ENCODE measurements at places on chromosomes 12 and 14.

DNA sequence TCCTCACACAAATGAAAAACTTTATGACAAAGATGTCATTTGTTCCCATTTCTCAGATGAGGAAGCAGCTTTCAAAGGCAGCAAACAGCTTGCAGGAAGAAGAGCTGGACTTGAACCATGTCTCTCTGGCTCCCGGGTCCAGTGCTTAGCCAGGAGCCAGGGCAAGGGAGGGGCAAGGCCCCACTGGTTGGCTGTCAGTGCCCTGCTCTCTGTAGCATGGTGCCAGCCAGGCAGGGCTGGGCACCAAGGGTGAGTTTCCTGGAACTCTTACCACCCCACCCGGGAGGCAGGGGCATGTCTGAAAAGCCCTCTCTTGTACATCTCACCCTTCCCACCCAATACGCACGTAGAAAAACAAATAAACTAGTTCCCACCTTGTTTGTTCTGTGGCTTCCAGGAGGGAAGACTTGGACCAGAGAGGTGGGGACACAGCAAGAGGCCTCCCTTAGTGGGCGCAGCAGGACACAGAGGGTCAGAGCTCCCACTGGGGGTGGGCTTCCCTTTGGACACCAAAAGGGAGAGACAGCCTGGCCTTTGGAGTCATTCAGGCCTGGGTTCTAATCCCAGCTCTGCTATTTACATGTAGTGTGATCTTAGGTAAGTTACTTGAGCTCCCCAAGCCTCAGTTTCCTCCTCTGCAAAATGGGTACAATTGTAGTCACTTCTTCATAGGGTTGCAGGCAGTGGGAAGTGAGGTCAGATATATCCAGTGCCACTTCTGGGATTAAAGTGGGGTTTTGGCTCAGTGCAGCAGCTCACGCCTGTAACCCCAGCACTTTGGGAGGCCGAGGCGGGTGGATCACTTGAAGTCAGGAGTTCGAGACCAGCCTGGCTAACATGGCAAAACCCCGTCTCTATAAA, 17.2 kb downstream of the TRPV4 start:
- DNase-seq = no peak

DNA sequence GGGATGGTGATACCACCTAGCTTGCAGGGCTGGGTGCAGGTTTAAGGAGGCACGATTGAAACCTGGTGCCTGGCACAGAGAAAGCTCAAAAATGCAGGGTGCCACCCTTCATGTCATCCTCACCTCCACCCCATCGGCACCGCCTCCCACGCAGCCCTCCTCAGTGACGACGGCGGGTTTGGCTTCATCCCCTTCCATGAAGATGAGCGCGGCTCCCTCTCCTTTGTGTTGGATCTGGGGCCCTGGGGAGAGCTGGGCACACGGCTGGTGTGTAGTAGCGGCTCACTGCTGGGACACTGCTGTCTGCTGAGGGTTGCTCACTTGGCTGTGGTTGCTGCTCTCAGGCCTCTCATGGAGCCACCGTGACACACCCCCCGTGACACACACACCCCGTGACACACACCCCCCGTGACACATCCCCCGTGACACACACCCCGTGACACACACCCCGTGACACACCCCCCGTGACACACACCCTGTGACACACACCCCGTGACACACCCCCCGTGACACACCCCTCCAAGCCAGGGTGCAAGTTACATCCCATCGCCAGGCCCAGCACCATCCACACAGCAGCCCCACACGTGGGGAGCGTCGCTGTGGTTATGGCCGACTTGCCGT, 42.9 kb upstream of the FZD10 start:
- no peak for DNase-seq

- no peak for DNase-seq
Measured at GRCh38 chr14:35741345-35742031, 67.6 kb downstream of the RALGAPA1 start.

- DNase-seq = no peak
Measured at GRCh38 chr14:24262821-24263733, at the start of gene TGM1. Gene TGM1 (minus strand): TSS chr14:24263177. CDS start chr14:24262352, 825 bp downstream.

- no peak for DNase-seq
Measured at GRCh38 chr12:122052285-122052684, 26.3 kb upstream of the MLXIP start.

DNA sequence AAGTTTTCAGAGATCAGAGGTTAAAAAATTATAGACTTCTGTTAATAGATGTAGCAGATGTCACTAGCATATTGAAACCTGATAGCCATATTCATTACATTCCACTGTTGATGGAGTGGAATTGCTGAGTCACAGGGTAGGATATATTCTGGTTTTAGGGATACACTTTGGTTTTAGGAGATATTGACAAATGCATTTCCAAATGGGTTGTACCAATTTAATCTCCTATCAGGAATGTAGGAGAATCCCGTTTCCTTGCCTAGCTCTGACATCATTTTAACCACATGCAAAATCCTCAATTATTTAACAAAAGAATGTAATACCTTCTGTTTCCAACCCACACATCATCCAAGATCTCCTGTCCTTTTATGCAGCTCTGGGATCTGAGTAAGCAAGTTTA, 30.7 kb upstream of the ESR2 start:
- DNase-seq = no peak

- no peak for DNase-seq
Measured at GRCh38 chr14:20383636-20384035, 29.7 kb downstream of the TEP1 start.

GRCh38 chr12:68435816-68436215, 103.7 kb upstream of the MDM1 start:
- DNase-seq = no peak

DNA sequence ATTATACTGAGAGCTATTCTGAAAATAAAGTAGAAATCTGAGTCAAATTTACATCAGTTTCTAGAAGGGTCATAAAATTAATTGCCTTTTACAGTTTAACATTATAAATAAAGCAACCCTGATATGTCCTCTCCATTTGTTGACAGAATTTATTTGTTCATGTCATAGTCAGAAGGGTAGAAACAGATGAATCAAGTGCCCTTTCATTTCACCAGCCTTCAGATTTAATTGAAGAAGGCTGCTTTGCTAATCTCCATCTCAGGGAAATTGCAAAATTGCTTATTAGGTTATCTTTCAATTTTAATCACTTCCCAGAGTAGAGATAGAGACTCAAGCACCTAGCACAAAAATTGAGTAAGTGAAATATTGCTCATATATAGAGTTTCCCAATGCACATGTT, 76.8 kb downstream of the ATXN7L3B start:
- DNase-seq = no peak

- no peak for DNase-seq
Measured at GRCh38 chr14:60596139-60596538, 53.1 kb downstream of the SIX1 start.

- no peak for DNase-seq
Measured at GRCh38 chr14:87629788-87630187, 363.2 kb downstream of the GALC start.

GRCh38 chr12:50188241-50188781, 21.1 kb upstream of the CERS5 start:
- DNase-seq = no peak

DNA sequence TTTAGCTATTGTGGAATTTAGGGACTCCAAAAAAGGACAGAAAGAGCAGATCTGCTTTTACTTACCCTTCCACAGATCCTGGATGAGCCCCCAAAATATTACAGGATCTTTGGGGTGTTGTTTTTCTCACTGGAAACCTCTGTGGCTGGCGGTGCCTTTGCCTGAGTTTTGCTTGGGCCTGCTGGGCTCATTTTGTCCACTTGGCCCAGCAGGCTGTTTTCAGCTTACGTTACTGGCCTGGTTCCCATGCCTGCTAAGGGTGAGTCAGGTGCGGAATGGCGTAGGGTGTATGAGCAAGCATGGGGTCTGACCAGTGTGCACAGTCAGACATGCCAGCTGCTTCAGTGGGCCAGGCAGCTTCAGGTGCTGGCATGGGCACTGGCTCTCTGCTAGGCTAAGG, 45.8 kb downstream of the HSD17B6 start:
- DNase-seq = no peak

GRCh38 chr12:122730215-122731014, at the start of gene HCAR1:
Gene HCAR1 (minus strand): TSS chr12:122730844. CDS start chr12:122730339, 505 bp downstream.
- no peak for DNase-seq

DNA sequence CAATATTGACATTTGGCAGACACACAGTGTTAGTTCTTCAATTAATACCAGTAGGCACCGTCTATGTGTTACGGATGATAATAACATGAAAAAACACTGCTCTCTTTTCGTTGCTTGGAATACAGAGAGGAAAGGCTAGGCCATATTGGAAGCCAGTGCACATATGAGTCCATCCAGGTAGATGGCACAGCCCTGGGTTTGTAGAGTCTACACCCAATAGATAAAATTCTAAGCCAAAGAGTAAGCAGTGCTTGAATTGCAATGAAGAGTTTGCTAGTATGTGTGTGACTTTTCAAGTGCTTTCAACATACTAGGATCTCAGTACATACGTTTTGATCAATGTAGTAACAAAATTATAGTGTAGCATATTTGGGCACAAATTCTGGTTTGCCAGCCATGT, 243.3 kb upstream of the AVPR1A start:
- DNase-seq = no peak

DNA sequence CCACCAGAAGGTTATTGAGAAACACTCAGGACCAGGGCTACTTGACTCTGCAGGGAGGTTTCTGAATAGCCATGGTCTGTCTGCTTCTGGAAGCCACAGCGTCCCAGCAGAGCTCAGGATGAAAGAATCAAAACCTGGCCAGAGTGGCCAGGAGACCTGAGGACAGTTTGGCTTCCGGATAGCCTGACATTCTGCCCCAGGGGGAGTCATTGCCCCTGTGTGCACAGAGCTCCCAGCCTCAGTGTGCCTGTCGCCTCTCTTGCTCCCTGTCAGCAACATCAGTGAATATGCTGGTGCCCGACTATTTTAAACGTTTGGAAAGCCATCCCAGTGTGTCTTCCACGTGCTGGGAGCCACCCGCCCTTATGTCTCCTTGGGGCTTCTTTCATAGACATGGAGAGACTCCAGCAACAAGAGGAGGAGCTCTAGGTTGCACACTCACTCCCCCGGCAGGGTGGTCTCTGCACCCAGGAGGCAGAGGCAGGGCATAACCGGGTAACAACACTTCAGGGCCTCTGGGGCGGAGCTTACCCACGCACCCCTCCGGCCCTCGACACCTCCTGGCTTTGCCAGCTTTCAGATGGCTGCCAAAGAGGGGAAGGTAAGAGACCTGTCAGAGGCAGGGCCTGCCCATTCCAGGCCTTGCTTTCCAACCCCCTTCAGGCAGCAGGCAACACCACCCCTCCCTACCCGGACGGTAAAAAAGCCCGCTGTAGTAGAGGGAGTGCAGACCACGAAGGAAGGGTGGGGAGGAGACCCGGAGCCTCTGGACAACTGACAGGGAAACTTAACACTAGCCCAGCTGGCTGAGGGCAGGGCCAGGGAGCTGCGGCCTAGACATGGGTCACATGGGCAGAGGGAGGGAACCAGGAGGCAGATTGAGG, 19.0 kb upstream of the SLC6A12 start:
- DNase-seq = no peak

- no peak for DNase-seq
Measured at GRCh38 chr12:104467346-104467837, 10.6 kb downstream of the CHST11 start.

DNA sequence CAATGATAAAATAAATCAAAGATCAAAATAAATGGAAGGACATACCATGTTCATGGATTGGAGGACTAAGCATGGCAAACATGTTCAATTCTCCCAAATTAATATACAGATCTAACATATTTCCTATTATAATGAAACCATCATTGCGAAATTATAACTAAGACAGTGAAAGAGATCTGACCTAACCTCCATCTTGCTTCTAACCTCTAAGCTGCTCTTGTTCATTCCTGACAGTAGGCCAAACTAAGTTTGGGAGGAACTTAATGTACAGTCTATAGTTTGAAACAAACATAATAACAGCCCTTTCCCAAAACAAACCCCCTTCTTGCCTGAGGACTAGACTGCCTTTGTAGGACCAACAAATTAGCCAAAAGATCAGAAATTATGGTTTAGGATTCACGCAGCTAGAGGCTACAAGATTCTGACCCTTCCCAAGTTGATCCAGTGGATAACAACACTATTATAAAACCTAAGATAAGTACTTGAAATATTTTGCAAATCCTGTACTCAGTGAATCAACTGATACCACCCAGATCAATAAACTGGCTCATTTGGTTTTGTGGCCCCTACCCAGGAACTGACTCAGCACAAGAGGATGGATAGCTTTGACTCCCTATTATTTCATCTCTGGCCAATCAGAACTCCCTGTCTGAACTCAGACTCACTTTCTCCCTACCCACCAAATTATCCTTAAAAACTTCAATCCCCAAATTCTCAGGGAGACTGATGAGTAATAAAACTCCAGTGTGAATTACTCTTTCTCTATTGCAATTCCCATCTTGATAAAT, 41.7 kb upstream of the OR5AU1 start:
- no peak for DNase-seq

- no peak for DNase-seq
Measured at GRCh38 chr12:80622271-80622670, 85.2 kb upstream of the MYF6 start.

- DNase-seq = no peak
Measured at GRCh38 chr12:116727891-116728290, 10.0 kb downstream of the SPRING1 start.

- no peak for DNase-seq
Measured at GRCh38 chr12:54195080-54195736, 6.4 kb upstream of the SMUG1 start.

DNA sequence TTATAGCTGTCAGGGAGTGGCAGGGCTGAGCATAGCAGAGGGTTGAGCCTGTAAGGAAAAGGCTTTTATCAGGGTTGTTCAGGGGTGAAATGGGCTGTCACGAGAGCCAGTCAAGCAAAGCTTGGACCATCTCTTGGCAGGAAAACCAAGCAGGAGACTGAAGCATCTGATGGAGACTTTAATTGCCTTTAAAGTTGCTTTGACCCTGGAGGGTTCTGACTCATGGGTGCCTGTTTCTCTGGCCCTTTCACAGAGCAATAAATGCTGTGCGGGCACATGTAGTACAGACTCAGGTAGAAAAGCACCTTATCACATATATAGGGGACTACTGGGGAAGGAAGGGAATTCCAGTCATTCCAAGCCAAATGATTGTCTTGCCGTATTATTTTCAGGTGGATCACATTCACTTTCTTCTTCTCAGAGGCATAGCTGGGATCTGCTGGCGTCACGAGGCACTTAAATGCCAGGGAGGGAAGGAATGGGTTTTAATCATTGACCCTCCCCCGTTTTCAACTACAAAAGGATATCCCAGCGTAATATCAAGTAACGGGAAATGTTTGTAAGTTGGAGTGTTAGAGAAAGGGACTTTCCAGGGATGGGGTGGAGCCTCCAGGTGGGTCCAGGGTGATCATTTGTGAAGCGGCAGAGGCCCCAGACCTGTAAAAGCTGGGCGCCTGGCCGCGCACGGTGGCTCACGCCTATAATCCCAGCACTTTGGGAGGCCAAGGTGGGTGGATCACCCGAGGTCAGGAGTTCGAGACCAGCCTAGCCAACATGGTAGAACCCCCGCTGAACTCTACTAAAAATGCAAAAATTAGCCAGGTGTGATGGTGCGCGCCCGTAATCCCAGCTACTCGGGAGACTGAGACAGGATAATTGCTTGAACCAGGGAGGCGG, 34.9 kb downstream of the PLEKHD1 start:
- no peak for DNase-seq

- DNase-seq = no peak
Measured at GRCh38 chr12:28987538-28988324, 161.3 kb upstream of the FAR2 start.
